Endothelial cell of umbilical vein (primary cell): ENCODE measurements at places on chromosomes 12 and 14. TPM values are rescaled to one million over a fixed set of nuclear protein-coding genes. Genes with fewer than 3 reads are reported as not detected.

The C12orf50 gene
- total RNA-seq, result 0.30 and 0.31 TPM in 2 replicates

The SLC25A21 gene
- 0.92 and 1.4 TPM in 2 replicates for total RNA-seq

The PRPH gene
- not detected in 2 replicates for total RNA-seq

The VSX2 gene
- not detected in 2 replicates for total RNA-seq

DNA sequence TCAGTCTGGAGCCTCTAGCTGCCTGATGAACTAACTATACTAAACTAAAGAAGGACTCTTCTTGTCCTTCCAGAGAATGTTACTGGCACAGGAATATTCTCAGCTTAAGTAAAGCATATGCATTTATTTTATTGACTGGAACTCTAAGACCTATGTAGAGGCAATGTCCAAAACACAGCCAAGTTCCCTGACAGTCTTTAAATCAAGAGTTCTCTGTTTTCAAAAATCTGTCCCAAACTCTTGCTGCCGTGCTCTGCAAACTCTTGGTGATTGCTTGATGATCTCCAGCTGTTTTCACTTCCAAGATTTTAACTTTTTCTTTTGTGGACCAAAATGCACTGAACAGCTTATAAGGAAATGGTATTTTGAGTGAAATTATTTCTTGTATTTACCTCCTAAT lies 67.5 kb upstream of the DAAM1 start:
- DNase-seq, result no peak

- peak; percentile 2 for DNase-seq
Observed at GRCh38 chr12:128259556-128260070, 7.4 kb upstream of the TMEM132C start.

- DNase-seq, result no peak
Observed at GRCh38 chr14:100193417-100194357, 34.2 kb upstream of the DEGS2 start.

DNA sequence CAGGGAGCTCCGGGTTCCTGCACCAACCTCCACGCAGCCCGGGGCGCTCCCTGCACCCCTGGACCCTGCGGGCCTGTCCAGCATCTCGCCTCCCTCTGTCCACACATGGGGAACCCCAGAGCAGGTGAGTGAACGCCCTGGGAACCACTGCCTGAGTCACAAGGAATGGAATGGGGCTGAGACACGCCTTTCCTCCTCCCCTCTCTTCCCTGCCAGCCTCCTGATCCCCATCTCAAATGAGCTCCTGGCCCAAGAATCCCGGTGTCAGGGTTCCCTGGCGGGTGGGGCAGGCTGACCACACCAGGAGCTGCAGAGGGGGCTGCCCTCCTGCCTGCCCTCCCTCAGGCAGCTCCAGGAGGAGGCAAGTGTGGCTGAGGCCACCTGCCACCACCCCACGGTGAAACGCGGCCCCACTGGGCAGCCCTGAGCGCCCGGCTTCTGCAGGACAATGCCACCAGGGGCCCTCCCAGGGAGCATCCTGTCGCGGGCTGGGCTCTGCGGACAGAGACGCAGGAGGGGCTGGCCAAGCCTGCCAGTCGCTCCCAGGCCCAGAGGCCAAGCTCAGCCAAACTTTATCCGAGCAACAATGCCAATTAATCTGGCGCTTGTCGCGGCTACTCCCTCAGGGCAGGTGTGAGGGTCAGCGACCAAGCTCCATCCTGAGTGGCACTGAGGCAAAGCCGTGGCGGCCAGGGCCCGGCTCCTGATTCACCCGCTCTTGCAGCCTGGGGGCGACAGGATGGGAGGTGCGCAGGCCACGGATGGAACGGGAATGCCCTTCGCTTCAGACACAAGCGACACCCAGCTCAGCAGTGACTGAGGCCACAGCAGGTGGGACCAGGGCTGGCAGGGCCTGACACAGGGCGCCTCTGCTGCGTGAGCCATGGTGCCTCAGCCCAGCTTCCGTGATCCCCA lies 44.3 kb downstream of the GALNT9 start:
- no peak for DNase-seq

GRCh38 chr12:76942267-76942666 lies 63.4 kb upstream of the CSRP2 start:
- DNase-seq, result no peak
